ENCODE measurements at places on chromosomes 7 and 10. TPM values are rescaled to one million over a fixed set of nuclear protein-coding genes. Genes with fewer than 3 reads are reported as not detected.
A peak's percentile ranks its signal among the peaks of the same experiment; 100 is the strongest.

Gene TMEM225B
- total RNA-seq, result 0.05 TPM

Gene PARG
- 22.8 TPM for total RNA-seq

Gene DDX50
- 13.1 TPM for total RNA-seq

Gene PAPOLB
- total RNA-seq, result not detected

DNA sequence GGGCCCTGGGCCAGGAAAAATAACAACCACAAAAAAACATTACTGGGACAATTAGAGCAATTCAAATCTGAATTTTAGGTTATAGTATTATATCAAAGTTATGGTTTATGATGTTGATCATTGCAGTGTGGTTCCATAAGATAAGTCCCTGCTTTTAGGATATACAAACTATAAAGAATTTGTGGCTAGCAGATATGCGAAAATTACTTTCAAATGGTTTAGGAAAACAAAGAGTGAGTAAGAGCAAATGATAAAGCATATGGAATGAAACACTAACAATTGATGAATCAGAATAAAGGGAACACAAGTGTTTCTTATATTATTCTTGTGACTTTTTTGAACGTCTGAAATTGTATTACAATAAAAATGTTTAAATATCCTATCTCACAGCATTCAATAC is 64.4 kb upstream of the HECTD2 start:
- DNase-seq, result no peak

DNA sequence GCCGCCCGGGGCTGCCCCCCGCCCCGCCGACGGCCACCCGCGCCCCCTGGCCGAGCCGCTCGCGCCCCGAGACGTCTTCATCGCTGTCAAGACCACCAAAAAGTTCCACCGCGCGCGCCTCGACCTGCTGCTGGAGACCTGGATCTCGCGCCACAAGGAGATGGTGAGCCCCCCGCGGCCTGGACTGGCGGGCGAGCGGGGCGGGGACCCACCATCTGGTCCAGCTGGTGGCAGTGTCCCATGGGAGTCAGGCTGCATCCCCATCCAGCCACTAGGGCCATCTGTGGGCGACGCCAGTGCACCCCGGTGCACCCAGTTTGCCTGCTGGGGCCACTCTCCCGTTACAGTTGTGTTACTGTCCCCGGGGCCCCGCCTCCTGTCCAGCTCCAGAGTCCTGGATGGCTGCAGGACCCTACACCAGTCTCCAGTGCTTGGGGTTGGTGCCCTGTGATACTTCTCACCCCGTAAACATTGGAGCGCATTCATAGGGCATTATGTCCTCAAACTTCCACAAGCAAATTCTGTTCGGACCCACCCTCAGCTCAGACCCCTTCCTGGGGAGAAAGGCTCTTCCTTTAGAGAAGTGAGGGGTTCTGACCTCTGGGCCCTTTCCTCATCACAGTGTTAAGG is 672 bp downstream of the LFNG start:
- DNase-seq, result peak; percentile 87

DNA sequence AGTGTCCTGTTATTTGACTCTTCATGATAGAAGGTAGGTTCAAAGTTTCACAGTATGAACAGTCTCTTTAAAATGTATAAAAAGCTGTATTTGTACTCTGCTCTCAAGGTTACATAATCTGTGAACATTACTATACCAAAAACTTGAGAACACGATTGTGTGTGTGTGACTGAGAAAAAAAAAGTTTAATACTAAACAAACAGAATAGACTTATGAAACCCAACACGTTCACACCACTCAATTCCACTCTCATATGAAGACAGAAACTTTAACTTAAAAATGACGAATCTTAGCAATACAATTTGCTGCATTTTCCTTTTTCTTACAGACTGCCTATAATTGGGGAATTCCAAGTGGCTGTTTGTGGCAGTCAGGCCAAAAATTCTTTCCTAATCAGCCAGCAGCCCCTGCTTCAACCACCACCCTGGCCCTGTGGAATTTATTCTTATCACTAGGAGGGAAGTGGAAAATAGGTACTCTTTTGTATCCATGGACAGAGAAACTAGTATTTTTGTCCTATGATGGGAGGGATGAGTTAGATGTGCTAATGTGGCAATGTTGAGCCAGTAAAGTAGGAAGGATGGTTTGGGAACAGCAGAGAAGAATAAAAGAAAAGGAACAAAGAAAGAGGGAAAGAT is 42.8 kb downstream of the MINDY3 start:
- no peak for DNase-seq

DNA sequence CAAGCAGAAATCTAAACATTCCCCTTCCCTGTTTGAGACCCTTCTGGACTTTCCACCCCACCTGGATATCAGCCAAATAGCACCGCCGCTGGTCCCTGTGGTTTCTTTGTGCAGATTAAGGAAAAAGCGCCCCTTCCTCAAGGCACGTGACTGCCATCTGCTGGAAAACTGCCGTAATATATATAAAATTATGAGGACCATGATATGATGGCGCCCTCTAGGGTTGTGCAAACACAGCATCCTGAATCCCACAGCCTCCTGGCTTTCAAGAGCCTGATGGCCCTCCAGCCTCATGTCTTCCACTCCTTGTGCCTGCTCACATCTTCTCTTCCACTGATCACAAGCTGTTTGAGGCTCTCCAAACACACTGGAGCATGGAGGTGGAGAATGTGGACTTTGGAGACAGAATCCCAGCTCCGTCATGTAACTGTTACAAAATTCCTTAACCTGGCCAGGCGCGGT is 121.3 kb downstream of the MYL10 start:
- DNase-seq, result peak; percentile 75

GRCh38 chr7:880450-880849 is 4.1 kb downstream of the GET4 start:
- no peak for DNase-seq

- no peak for DNase-seq
Observed at GRCh38 chr10:52019656-52020055, 294.4 kb upstream of the DKK1 start.

DNA sequence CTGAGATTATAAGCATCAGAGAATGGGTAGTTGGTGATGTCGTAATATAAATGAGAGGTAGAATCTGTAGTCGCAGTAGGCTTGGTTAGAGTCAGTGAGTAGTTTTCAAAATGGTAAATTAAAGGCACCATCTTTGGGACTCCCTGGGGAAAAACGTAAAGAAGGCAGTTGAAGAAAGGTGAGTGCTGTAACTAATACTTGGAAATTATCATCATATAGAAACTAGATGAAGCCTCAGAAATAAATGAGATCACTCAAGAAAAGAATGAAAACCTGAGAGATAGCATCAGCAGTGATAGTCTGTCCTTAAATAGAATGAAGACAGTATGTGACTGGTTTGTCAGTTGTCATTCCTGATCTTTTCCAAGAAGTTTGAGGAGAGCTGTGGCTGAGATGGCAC is 23.8 kb downstream of the PALS2 start:
- DNase-seq, result no peak

GRCh38 chr10:97774811-97775294 is 3.1 kb upstream of the SFRP5 start:
- peak; percentile 45 for DNase-seq

GRCh38 chr7:11707606-11708193 is 124.3 kb downstream of the THSD7A start:
- no peak for DNase-seq

DNA sequence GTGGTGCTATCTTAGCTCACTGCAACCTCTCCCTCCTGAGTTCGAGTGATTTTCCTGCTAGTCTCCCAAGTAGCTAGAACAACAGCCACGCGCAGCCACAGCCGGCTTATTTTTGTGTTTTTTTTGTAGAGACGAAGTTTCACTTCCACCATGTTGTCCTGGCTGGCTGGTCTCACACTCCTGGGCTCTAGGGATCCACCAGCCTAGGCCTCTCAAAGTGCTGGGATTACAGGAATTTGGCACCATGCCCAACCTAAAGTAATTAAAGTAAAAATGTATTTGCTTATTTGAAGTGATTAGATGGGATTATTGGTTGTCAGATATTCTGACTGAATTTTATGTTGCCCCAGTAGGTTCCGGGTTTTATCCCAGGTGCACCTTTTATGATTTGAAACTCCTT is 22.7 kb downstream of the LUC7L2 start:
- no peak for DNase-seq

DNA sequence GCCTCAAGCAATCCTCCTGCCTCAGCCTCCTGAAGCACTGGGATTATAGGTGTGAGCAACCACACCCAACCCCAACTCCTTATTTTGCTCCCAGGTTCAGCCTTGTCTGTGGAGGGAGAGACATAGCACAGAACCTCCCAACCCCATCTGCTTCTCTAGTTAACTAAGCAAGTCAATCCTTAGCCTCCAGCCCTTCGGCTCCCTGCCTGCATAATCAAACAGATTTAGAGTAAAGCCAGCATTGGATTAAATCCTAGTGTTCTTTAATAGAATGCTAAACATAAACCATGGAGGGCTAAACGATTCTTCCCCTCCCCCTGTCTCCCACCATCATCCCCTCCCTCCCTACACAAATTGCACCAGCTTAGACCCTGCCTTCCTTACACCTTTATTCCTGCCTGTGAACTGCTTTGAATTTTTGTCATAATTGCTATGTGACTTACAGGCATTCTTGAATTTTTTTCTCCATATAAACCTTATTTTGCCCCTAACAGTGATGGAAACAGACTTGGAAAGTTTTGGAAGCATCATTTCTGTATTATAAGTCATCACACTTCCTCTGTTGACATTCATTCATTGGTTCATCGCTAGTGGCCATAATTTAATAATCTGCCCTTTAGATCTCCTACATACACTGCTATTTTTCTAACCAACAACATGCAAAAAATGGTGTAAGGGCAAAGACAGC is 72.6 kb upstream of the TOMM7 start:
- DNase-seq, result no peak
